Fibroblast of the aortic adventitia (primary cell): ENCODE measurements at places on chromosomes 3 and 15.
A peak's percentile ranks its signal among the peaks of the same experiment; 100 is the strongest.

DNA sequence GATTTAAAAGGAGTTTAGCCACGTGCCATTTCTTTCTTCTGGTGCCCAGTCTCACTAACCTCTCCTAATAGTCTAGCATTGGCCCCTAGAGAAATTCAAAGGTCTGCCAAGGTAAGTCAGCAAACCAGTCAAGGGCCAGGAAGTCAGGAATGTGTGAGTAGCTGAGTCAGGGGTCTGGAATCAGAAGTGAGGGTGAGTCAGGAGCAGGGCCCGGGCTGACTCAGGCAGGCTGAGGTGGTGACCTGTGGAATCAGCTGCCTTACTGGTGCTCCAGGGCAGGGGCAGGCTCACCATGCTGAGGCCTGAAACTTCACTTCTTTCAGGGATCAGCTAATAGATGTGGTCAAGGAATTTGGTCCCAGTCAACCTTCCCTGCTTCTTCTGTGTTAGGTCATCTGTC, 105.8 kb upstream of the MYZAP start:
- peak; percentile 80 for DNase-seq

DNA sequence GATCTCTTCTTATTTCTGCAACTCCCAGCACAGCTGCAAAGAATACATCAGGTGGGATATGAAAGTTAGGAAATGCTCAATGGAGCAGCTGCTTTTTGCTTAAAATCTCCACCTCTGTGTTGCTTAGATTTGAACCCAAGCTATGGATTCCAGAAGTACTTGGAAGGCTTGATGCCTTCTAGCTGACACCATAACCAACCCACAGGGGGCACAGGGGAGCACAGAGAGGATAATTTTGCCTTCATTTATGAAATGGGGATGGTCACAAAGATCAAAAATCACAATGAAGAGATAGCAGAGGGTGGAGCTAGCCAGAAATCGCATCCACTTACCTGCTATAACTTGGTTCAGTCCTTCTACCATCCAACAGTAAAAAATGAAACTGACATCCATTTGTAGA, 75.7 kb downstream of the DUT start:
- no peak for DNase-seq

GRCh38 chr3:140056047-140056446, 121.1 kb downstream of the CLSTN2 start:
- DNase-seq: no peak

GRCh38 chr15:48510976-48511375, 134.5 kb downstream of the FBN1 start:
- DNase-seq: peak; percentile 69

GRCh38 chr3:196166741-196167140, 44.5 kb downstream of the ZDHHC19 start:
- DNase-seq: no peak

- no peak for DNase-seq
Observed at GRCh38 chr3:134879990-134880389, 84.9 kb downstream of the EPHB1 start.

DNA sequence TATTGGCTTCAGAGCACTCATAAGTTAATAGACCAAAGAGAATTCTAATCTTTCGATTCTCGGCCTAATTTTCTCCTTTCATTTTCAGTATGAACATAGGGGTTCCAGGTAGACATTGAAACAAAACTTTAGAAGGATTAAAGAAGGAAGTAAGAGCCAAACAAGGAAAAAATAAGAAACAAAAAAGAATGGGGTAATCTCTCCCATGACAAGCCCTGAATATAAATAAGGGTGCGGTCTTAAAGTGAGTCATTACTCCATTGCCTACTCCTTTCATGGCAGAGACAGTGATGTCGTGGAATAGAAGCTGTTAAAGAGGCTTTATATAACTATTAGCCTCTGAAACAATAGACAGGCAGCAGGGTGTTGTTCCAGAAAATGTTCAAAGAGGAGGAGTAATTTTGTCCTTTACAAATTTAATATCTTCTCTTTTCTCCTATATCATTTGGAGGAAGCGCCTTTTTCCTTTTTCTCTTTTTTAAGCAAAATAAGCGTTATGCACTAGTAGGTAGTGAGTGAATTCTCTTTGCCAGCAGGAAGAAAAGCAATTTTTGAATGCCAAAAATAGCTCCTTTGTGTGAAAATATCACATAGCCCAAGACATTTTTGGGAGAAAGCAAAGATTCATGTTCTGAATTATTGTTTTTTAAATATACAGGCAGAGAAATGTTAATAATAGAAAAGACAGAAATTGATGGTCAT, 607.9 kb upstream of the KCNMB2 start:
- DNase-seq: peak; percentile 90

GRCh38 chr3:122403489-122403888, 12.4 kb downstream of the WDR5B start:
- peak; percentile 12 for DNase-seq

GRCh38 chr15:55112706-55113105, 84.0 kb downstream of the RSL24D1 start:
- no peak for DNase-seq

DNA sequence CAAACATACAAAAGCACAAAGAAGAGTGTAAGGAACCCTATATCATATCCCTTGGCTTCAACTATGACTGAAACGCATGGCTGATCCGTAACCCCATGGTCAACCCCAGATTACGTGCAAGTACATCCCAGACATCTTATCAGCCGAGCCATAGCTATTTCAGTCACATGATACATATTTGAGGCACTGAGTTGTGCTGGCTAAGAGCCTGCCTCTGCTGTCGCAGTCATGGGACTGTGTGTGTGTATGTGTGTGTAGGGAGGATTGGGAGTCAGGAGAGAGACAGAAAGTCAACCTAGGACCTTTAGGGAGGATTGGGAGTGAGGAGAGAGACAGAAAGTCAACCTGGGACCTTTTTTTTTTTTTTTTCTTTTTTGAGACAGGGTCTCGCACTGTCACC, 8.4 kb downstream of the ST6GAL1 start:
- DNase-seq: peak; percentile 61

GRCh38 chr3:99686955-99687612, 48.7 kb downstream of the COL8A1 start:
- DNase-seq: peak; percentile 82

DNA sequence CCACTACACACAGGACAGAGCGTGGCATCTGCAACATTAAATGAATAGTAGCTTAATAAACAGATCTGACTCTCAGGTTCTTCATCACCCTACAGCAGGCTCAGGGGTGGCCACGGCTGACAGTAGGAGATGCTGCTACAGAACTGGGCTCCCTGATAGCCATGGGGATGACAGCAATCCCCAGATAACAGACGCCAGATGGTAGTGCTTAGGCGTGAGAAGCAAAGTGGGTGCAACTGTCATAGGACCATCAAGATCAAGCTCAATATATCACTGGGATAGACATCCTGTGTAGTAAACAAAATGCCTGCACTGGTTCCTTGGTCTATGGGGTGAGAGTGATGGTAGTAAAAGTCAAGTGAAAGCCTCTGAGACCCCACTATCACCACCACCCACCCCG, 2.6 kb upstream of the TPRA1 start:
- DNase-seq: no peak

DNA sequence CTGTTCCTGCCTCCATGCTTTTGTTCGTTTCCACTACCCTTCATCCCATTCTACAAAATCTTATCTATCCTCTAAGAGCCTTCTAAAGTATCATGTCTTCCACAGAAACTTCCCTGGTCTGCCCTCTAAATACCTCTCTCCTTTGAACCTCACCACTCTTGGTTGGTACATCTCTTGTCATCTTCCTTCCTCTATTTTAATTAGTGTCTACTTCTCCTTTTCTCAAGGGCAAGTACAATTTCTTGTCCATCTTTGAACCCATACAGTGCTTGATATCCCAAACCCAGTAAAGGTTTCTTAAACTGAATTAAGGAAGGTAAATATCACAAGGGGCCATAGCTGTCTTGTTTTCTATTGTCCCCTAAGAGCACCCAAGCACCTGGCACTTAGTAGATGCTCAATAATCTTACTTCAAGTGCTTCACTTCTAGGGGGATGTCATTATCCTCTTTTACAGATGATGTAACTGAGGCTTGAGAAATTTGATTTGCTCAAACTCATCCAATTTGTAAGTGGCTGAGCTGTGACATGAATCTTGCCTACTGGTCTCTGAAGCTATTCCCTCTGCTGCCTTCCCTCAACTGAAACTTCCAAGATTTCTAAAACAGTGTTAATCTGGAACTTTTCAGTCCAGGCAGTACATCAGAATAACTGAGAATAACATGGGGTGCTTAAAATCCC, 2.6 kb upstream of the DAPK2 start:
- no peak for DNase-seq

DNA sequence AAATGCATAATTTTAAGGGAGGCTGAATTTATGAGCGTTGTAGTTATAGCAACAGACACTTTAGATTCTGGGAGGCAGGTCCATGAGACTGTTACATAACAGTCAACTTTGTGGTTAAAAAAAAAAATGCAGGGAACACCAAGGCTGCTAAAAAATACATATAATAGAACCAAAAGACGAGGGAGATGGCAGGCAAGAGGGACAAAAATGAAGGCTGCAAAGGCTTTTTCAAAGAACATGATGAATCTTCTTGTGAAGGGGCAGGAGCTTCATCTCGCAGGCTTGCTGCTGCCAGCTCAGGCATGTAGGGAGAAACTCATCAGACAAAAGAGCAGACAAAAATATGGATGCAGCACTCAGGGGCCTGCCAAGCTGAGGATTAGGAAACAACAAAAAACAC, 243.9 kb downstream of the SHQ1 start:
- DNase-seq: no peak

- DNase-seq: peak; percentile 76
Observed at GRCh38 chr3:136818191-136818768, 646 bp upstream of the SLC35G2 start.

DNA sequence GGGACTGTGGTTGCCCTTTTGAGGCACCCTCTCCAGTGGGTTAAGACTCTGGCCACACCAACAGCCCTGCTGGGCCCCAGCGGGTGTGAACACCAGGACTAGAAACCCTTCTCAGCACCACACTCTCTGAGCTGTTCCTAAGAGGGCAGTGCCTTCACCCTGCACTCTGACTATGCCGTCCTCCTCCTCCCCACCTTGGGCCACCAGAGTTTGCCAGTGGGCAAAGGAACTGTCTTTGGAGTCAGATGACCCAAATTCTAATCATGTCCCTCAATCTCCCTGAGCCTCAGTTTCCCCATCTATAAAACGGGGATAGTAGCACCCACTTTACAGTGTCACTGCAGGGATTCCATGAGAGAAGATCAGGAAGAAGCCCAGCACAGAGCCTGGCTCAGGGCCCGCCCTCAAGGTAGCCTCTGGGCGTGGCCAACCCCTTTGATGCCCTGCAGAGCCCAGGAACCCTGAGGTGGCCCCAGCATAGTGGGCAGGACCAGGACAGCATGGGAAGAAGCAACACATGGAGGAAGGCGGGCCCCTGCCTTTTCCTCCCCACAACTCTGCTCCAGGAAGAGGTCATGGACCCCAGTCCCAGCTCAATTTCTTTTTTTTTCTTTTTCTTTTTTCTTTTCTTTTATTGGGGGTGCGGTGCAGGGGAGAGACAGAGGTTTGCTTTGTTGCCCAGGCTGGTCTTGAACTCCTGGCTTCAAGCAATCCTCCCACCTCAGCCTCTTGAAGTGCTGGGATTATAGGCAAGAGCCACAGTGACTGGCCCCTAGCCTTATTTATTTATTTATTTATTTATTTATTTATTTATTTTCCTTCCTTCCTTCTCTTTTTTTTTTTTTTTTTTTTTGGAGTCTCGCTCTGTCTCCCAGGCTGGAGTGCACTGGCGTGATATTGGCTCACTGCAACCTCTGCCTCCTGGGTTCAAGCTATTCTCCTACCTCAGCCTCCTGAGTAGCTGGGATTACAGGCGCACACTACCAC, 115.7 kb upstream of the LINGO1 start:
- DNase-seq: no peak

DNA sequence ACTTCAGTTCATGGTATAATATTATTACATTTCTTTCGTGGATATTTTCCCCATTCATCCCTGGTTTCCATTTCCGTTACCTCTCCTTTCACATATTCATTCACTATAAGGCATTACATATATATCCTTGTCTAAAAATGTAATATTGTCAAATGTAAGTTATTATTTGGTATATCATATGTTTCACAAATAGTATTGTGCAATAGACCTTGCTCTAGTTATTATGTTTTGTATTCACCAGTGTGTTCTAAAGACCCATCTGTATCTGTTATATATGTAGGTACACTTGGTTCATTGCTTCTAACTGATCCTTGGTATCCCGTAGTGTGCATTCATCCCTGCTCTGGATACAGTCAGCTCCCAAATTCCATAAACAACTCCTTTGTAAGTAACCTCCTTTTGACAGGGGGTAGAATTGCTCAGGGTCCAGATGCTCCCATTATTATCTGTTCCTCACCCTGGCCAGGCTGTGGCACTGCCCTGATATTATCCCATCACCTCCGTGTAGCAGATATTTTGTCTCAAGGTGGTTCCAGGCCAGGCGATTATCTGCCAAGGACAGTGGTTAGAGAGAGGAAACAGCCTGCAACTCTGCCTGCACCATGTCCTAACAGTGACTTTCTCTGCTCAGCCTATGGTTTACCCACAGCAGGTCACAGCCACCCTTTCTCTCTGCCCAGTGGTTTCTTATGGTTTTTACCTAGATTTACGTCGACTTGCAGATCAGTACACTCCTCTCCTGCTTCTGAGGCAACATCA, 29.2 kb downstream of the PAQR9 start:
- no peak for DNase-seq

DNA sequence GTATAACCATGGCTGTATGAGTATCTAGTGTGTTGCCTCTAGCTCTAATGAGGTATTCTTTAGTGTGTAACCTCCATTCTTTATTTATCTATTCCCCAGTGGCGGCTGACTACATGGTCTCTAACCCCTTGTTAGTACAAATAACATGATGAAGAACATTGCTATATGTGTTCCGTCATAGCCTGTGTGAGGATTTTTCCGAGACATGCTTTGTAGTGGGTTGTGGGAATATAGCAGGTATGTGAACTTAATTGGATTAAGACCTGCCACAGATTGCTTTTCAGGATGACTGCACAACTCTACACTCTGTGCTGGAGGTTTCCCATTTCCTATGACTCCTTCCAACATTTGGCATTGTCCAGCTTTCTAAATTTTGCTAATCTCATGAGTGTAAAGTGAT, 563.4 kb downstream of the ROBO1 start:
- DNase-seq: no peak

GRCh38 chr3:124116906-124117305, 125.0 kb upstream of the ROPN1 start:
- no peak for DNase-seq

DNA sequence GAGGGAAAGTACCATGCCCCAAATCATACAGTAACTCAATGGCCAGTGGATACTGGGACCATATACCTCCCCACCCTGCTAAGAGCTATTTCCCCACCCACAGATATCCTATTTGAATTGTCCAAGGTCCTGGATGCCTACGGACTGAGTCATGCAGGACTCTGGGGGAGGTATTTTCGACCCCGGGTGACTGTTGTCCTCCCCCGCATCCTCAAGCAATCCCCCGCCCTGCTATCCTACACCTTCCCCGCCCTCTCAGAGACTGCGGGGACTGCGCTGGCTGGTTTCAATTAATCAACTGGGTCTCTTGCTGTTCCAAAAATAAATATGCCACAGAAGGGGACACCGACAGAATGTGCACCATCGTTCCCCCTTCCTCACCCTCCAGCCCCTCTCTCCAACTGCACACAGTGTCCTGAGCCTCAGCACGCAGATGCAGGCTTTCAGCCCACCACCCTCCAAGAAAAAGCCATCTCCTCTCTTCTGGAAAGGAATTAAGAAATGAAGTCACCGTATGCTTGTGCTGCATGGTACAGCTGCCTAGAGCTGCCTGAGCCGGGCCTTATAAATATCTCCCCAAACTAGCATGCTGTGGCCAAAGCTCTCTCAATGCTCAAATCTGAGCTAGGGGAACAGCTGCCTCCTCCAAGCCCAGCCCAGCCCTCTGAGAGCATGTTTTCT, 8.1 kb downstream of the CAV3 start:
- DNase-seq: peak; percentile 84
